ENCODE measurements at places on chromosomes 5 and 9.

- no peak for DNase-seq
These were observed 158.9 kb downstream of the SAXO1 start for GRCh38 chr9:18874069-18874468.

- DNase-seq, result no peak
These were observed 9.1 kb downstream of the ZCCHC9 start for GRCh38 chr5:81310402-81311063.

- no peak for DNase-seq
These were observed 657.8 kb downstream of the TLE1 start for GRCh38 chr9:81031422-81032029.

DNA sequence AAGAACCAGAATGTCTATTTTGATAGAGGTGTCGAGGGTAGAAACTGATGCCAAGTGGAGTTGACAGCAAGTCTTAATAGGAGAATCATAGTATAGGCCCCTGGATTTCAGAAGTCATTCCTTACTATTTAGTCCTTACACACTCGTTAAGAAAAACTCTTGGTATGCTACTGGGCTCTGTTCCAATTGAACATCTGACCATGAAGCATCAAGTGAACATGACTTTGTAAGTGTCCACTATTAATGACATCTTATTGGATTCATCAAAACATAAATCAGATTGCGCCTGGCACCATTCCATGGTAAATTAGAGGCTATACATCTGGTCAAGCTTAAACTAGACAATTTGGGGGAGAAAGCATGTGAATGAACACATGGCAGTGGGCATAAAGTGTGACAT, 1056.5 kb upstream of the EDIL3 start:
- no peak for DNase-seq

DNA sequence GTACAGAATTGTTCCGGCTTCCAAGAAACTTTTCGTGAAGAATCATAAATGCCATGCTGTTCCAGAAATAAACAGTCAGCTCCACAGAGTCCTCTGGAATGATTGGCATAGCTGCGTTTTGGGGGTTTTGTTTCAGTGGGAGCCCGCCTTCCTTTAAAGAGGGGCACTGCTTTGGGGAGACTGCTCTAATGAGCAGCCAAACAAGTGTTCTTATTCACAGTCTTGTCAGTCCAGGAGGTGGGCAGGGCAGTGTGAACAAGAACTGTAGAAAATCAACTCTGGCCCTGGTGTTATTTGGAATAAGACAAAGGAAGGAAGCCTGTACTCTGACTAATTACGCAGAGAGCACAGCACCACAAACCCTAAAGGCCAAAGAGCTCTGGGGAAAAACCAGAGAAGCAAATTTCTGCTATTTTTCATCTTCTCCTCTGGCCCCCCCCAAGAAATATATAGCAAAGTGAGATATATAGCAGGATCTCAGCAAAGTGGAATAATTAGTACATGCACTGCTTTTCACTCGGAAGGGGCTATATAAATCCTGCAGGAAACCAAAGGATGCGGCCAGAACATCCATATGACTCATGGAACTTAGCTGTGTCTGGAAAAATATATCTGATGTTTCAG, 92.9 kb downstream of the GLDC start:
- no peak for DNase-seq

GRCh38 chr5:124492444-124493224, 253.8 kb downstream of the ZNF608 start:
- DNase-seq, result no peak

- no peak for DNase-seq
These were observed 142.7 kb downstream of the MLLT3 start for GRCh38 chr9:20479419-20480155.

DNA sequence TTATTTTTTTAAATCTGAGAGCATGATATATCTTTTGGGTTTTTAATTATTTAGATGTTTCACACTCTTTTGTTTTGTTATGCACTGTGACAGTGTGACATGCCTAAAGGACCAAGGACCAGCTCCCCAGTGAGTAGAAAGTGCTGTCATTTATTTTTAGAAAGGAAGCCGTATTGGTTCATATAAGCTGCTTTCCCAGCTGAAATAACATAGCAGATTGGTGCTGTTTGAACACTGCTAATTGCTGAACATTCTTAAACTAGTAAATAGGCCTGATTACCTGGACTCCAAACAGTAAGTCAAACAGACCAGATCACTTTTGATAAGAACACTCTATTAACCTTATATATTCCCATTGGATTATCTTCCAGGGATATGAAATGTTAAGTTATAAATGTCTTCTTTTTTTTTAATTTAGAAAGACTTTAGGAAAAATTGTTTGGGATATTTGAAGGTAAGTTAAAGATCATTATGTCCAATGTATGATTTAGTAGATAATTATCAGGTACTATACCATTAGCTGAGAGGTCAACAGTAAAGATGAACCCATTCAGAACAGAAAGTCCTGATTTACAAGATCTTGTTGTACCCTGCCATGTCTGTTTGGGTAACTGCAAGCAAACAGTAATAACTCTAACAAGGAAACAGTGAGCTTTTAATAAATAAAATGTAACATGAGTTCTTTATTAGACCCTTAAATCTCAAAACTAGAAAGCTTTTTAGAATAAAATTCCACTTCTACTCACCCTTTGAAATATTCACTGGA, 27.8 kb upstream of the ELL2 start:
- DNase-seq, result no peak

DNA sequence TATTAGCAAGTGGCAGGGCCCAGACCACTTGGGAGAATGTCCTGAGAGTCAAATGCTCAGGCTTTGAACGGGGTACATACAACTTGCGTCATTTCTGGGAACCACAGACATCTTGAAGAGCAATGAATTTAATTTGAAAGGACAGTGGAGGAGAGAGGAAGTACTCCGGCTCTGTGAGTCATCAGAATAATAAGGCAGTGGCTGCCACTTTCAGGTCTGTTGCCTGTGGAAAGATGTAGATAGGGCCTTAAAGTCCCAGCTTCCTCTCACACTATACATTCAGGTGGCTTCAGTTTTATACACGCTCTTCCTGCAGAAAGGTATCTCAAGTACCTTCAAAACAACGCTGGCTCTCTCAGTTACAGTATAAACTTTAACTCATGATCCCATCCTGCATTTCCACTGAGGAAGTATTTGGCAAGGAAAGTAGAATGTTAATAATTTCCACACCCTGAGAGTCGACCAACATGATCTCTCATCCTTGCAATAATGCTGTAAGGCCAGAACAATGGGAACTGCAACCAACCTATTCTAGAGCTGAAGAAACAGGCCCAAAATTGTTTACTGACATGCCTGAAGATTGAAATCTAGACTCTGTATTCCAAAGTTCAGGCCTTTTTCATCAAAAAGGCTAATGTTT, 6.8 kb upstream of the PRUNE2 start:
- no peak for DNase-seq

- DNase-seq, result no peak
These were observed 388 bp upstream of the MED10 start for GRCh38 chr5:6378766-6379103.

DNA sequence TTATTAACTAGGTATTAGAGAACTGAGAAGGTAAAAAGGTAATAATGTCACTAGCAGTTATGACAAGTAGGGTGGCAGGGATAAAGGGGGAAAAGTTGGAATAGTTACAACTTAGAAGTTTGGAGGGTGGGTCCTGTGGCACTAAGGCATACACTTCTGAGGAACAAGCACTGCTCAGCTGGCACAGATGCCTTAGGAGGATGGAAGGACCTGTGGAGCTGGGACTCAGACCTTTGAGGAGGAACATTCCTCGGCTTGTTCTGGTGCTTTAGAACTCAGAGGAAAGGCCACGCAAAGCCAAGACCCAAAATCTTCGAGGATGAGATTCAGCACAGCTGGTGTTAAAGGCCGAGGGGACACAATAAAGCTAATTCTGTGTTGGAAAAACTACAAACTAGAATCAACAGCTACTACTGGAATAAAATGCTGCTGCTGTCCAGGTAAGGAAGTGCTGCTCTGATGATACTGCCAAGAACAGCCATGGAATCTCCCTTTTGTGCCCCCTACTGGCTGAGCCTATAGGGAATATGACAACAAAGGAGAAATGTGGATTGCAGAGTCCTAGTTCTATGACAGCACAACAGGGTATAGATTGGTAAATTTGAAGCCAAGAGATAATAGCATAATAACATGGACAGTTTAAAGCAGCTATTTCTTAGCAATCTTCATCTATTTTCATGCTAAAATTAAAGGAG, 126.7 kb downstream of the SLC25A46 start:
- no peak for DNase-seq

DNA sequence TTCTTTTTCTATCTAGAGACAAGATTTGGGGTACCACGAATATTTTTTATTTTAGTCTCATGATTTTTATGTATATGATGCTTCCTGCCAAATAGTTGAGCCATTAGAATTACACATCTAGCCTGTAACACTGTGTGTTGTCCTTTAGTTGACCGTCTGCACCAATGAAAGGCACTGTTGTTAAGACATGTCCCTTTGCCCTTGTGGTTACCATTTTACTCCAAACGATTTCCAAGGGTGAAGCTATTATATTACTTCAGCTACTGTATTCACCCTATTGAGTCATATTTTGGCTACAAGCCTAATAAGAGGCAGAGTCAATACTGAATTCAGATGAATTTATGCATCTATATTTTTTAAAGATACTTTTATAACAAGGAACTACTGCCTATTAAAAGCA, 207.6 kb downstream of the CETN3 start:
- no peak for DNase-seq

GRCh38 chr5:83015676-83016075, 61.5 kb downstream of the TMEM167A start:
- no peak for DNase-seq

DNA sequence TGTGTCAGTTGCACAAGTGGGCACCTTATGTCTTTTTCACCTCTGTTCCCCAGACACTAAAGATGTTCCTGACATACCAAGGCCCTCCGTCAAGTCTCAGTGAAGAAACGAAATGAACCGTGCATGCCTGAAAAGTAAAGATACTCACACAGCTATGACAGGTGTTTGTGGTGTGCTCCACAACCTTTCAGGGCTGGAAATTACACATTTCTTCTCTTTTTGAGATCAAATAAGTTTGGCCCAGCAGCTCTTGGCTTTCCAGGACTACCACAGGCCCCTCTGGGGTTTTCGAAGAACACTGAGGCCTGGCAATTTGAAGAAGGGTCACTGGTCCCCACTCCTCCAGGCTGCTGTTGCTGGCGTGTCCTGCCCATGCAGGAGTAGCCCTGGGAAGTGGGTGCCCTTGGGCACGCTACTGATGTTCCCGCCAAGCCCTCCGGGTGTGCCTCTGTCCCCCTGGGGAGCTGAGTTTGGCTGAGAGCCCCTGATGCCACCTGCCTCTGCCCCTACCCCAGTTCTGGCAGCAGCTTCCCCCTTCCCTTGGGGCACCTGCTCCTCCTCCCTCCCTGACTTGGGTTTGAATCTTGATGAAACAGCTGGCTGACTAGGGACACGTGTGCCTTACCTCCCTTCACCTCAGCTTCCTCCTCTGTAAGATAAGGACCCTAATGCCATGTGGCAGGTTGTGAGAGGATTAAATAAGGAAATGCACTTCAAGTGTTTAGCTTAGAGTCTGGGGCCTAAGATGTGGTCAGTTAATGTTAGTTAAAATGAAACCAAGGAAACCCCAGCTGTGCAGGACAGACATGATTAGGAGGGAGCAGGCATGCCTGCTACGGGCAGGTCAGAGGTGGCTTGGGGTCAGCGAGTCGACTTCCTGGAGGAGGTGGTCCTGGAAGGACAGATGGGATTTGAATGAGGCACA, 49.1 kb upstream of the GADD45G start:
- DNase-seq, result no peak

DNA sequence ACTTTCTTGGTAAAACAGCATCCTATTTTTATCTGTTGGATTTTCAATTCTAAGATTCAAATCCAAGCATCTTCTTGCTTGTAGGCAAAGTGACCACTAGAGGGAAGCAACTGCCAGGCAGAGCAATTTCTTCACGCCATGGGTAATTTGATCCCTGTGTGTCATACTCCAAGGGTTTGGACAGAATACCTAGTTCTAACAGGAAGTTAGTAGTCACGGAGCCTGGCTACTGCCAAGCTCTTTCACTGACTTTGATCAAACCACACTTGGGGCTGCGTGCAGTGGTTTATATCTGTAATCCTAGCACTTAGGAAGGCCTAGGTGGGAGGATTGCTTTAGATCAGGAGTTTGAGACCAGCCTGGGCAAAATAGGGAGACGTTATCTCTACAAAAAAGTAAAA, 473.6 kb upstream of the TNC start:
- DNase-seq, result no peak

DNA sequence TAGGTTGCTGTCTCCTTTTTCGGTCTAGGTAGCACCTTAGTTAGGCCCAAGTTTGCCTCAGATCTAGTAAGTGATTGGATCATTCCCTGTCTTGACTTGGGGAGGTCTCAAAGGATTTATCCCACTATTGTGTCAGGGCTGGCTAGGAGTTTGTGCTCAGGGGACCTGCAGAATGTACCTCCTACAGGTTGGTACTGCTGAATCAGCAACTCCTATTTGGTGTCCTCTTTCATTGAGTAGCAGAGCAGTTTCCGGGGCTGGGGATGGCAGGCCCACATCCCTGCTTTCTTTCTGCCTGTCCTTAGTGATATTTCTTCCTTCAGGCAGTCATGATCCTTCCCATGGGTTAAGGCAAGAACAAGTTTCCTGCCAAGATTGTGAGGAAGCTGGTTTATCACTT, 192.9 kb upstream of the CCNH start:
- no peak for DNase-seq

DNA sequence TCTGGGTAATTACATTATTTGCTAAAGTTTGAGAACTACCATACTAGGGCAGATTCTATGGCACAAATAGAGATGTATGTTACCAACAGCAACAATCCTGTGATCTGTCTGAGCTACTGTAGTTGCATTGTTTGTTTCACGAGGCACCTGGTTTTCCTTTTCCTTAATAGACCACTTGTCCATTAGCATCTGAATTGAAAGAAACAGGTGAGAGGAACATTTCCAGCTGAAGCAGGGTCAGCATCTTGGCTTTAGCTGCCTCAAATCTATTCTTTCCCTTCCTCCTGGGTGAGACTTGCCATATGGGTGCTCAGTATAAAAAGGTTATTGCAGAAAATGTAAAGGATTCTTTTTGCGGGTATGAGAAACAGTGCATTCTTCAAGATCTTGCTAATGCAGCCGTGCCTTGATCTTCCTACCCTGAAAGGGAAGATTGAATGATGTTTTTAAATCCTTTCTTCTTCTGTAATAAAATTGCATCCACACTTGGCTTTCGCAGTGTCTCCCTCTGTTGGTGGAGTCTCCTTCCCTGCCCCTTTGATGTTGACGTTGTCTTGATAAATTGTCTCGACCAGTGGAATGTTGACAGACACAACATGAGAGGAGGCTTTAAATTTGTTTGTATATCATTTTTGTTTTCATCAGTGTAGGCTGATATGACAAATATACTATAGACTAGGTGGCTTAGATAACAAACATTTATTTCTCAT, 118.0 kb upstream of the BRINP1 start:
- DNase-seq, result no peak

DNA sequence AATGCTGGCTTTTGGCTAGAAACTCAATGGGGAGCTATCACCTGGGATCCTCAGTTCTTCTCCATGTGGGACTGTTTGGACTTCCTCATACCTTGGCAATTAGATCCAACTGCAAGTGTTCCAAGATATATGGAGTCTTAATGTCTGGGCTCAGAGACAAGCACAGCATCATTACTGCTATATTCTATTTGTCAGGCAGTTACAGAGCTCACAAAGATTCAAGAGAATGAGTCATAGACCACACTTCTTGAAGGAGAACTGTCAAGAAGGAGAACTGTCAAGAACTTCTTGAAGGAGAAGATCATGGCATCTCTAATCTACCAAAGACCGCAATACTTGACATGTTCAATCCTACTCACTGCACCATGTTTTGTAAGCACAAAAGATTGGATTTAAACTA, 106.8 kb upstream of the NREP start:
- DNase-seq, result no peak

- DNase-seq, result no peak
These were observed 2.2 kb upstream of the PRR7 start for GRCh38 chr5:177444106-177445051.
